Astrocyte of the spinal cord (primary cell): ENCODE measurements at places on chromosomes 2 and 18.
A peak's percentile ranks its signal among the peaks of the same experiment; 100 is the strongest.

DNA sequence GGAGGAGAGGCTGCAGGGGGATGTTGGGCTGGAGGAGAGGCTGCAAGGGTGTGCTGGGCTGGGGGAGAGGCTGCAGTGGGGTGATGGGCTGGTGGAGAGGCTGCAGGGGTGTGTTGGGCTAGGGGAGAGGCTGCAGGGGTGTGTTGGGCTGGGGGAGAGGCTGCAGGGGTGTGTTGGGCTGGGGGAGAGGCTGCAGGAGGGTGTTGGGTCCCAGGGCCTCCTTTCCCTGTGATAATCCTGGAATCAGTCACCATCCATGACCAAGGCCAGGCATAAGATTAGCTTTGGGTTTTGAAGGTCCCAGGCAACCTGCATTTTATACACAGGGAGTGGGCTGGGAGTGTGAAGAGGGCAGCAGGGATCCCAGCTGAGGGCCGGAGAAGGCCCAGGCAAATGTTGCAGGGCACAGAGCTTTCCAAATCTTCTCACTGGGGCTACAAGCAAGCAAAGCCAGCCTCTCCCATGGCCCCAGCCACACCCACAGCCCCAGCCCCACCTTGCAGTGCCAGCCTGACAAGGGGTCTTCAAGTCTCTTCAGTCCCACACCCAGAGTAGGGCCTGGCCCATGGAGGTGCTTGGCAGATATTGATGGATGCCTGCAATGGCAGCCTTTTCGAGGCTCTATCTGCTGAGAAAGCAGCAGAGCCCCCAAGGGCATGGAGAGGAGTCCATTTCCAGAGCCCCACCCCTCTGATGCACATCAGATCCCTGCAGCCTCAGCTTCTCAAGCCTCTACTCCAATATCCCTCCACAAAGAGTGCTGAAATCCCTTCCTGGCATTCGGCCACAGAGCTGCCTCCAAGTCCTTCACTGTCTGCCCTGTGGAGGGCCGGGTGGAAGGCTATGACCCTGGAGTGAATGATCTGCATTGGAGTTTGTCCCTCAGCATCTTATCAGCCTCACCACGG lies 50.3 kb upstream of the GLI2 start:
- no peak for DNase-seq

GRCh38 chr2:79982445-79982844 lies 322.1 kb downstream of the LRRTM1 start:
- no peak for DNase-seq

GRCh38 chr18:686339-687111 lies 25.9 kb downstream of the ENOSF1 start:
- no peak for DNase-seq

- no peak for DNase-seq
Observed at GRCh38 chr2:145910416-145910815, 1390.5 kb upstream of the ZEB2 start.

GRCh38 chr2:160375802-160376469 lies 117.7 kb downstream of the RBMS1 start:
- DNase-seq, result peak; percentile 59
